DMS 273 treated with DMSO at 0.1 percent for 48 hours (cell line): ENCODE measurements at places on chromosomes 12 and 14.

- DNase-seq, result no peak
Measured at GRCh38 chr12:101327051-101327450, 47.1 kb downstream of the UTP20 start.

DNA sequence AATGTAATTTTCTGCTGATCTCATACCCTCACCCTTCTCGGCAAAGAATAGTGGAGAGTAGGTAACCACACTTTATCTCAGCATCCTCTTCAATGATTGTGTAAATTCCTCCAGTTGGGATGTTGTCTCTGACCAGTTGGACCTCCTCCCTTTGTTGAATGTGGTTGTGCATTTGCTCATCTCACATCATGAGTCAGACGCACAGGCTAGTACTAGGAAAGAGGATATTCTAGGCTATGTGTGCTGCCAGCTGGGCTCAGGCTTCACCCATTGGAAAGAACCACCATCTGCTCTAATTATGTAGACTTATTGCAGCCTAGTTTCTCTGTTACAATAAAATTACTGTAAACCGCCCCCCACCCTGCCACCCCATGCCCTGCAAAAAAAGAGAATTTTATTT is 90.3 kb downstream of the LMO3 start:
- no peak for DNase-seq

- no peak for DNase-seq
Measured at GRCh38 chr14:58395812-58396788, at the start of gene TOMM20L. TOMM20L (plus strand) TSS chr14:58395930; CDS start chr14:58395958, 28 bp downstream.

DNA sequence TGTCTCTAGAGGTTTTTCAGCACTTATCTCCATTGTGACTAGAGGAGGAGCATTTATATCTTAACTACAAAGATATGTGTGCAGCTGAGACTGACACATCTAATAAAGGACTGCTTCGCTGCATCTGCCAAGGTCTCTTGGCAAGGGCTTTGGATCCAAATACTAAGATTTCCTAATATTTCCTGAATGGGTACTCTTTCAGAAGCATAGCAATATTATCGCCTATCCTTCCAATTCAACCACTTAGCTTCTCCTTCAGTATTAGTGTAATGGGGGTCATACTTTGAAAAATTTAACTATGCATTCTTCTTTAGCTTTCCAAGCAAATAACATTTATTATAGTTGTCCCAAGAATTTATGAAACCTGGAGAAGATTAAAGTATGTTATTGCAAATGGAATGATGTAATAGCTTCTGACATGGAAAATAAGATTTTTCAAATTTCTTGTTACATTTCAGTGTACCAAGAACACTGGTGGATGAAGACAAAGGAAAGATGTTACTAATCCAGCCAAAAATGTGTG is 243.0 kb upstream of the PDE3A start:
- DNase-seq, result no peak

DNA sequence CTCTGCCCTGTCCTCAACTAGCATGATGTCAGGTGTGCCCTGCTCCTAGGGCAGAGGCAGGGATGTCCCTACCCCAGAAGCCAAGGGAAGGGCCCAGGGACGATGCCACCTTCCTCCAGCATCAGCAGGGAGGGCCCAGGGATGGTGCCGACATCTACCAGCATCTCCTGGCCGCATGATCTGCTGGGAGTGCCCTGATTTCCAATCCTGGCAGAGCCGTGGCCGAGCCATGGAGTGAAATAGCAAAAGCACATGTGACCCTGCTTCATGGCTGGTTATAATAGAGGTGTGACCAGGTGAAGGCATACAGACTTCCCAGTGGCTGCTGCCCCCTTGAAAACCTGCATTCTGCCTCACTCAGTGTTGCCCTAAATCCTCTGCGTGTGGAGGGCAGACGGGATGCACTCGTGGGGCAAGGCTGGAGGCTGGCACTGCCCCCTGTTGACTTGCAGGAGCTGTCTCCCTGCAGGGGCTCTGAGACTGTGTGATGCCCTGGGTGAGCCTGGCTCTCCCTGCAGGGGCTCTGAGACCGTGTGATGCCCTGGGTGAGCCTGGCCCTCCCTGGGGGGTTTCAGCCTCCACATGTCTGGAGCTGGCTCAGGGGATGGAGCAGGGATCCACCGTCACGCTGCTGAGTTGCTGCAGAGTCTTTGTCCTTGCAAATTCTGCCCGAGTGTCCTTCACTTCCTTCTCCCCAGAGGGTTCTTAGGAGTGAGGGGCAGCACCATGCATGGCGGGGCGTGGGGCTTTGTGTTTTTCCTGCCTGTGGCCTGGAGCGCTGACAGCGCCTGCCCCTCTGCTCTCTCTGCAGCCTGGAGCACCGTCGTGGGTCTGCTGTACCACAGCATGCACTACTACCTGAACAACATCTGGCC is 51.7 kb downstream of the ADGRD1 start:
- no peak for DNase-seq

GRCh38 chr14:53409289-53409688 is 256.2 kb upstream of the DDHD1 start:
- no peak for DNase-seq

- DNase-seq, result no peak
Measured at GRCh38 chr14:51884086-51884927, 23.9 kb downstream of the GNG2 start.

DNA sequence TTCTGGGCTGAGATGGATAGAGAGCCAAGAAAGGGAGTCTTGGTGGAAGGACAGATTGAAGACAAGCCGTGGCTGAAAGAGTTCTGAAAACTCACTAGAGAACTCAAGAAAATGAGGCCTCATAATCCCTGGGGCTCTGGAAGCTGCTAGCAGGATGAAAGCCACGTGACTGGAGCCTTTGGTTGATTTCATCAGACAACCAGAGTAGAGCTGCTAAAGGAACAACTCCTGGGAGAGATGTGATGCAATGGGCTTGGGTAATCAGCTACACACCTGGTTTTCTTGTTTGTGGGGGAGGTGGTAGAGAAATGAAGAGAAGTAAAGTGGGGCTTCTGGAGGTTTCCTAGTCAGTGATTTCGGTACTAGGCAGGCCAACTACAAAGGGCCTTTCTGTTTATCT is 13.4 kb downstream of the CSRNP2 start:
- DNase-seq, result no peak

DNA sequence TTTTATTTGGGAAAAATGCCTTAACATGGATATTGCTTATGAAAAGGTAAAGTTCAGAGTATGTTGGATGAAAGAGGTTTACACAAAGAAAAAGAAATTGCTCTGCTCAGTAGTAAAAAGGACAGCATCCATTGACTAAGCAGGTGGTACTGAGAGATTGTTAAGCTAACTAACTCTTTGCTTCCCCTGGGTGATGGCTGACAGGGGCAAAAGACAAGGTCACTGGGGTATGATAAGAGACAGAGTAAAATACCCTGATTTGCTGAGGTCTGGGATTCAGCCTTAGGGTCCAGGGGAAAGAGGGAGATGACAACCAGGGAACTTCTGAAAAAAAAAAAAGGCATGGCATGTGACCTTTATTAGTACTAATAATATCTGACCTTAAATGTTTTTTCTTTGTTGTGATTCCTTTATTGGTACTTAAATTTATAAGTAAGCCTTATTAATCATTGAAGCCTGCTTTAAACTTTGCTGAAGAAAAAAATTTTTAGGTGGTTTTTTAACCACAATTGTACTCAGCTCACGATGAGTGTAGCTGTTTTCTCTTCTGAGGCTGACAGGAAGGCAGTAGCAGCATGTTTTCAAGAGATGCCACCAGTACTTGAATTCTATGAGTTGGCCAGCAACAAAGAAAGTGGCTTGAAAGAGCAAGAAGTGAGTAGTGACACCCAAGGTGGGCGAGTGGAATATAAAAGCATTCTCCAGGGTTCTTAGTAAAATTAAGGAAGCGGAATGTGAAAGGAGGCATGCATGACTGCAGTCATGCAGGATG is 43.7 kb upstream of the KITLG start:
- DNase-seq, result no peak

- DNase-seq, result peak; percentile 56
Measured at GRCh38 chr14:31261859-31262731, 54.5 kb upstream of the HECTD1 start.

DNA sequence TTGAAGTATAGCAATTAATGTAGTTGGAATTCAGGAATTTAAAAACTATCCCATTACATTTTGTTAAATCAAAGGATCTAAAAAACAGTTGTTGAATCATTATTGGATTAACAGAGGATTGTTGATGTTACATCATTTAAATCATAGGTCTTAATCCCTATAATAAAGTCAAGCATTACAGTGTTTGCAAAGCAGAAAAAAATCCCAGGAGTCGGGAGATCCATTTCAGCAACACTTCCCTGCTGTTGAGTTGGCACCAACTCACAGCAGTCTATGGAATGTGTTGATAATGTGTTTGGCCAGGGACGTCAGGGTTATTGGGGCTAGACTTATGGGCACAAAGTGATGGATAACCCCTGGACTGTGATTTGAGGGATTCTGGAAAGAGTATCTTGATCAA is 99.1 kb upstream of the TMTC1 start:
- peak; percentile 59 for DNase-seq

DNA sequence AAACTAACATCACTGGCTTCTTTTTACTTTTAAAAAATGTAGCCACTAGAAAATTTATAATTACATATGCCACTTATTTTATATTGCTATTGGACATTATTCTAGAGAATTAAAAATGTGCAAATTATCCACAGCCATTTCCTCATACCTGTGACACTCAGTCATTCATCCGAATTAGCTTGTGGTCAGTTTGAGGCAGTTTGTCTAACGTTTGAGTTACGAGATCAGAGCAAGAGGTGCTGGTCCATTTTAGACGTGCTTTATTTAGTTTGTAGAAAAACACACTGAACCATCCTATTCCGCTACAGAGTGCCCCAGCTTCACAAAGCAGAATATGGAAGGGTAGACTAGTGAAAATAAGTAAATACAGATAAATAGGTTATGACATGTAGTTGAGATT is 513.0 kb downstream of the NRXN3 start:
- no peak for DNase-seq
